ENCODE measurements at places on chromosomes 2 and 18.

DNA sequence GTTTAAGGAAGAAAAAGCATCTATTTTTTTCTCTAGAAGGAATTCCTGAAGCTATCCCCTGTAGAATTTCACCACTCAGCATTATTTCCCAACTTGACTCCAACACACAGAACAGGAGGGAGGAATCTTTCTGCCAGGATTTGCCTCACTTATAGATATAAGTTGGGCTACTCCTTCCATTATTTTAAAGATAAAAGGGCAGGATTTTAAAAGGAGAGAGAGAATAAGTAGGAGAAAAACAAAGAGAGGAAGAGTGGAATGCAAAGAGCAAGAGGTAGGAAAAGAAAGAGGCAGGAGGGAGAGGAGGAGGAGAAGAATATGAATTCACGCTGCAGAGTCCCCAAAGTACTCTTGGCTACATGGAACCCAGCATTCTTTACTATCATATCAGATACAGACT lies 182.5 kb downstream of the TCF4 start:
- DNase-seq = no peak

DNA sequence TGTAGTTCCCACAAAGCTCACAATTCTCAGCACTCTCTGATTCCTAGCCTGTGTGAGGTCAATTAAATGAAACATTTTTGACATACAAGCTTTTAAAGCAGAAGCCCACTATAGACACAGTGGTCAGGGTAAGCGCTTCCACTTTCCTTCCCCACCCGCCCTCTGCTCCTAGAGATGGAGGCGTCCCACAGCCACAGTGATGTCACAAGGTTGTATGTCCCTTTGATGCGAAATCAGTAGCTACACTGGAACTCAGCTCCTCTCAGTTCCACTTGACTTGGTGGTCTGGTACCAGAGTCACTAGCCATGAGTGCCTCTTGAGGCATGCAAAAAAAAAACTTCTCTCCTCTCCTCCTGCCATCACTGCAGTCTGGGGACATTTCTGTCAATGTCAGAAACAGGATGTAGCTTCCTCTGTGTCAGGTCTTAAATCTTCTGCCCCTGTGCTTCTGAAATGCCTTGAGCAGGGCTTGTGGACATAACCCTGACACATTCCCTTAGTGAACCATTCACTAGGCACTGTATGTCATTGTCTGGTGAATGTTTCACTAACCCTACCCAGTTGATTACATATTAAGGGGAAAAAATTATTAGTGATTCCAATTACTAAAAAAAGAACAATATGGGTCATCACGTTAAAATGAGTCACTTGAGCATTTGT lies 7.8 kb downstream of the SULT1C4 start:
- DNase-seq = no peak

DNA sequence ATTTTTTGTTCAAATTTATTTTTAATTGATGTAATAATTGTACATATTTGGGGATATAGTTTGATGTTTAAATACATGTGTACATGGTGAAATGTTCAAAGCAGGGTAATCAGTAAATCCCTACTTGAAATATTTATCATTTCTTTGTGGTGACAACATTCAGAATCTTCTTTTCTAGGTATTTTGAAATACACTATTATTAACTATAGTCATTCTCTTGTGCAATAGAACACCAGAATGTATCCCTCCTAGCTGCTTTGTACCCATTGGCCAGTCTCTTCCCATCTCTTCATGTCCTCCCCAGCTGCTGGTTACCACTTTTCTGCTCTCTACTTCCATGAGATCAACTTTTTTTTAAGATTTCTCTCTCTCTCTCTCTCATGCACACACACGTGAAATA lies 126.5 kb downstream of the ZNF407 start:
- no peak for DNase-seq

GRCh38 chr18:65206551-65207260 lies 544.1 kb upstream of the CDH7 start:
- no peak for DNase-seq

- no peak for DNase-seq
Observed at GRCh38 chr2:67311536-67311935, 85.6 kb upstream of the ETAA1 start.

DNA sequence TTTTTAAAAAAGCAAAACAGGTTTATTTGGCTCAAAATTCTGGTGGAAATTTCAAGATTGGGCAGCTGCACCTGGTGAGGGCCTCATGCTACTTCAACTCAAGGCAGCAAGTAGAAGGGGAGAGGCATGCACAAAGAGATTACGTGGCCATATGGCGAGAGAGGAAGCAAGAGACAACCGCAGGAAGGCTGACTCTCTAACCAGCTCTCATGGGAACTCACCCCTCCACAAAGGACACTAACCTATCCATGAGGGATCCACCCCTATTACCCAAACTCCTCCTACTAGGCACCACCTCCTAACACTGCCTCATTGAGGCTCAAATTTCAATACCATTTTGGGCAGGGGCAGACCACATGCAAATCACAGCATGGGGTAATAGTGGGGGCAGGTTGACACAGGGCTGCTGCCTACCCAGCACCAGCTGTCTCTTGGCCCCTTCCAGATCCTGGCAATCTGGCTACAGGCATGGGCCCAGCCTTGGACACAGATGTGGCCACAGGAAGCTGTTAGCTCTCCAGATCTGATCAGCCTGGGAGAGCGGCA lies 2.0 kb upstream of the CAPN10 start:
- DNase-seq = no peak

DNA sequence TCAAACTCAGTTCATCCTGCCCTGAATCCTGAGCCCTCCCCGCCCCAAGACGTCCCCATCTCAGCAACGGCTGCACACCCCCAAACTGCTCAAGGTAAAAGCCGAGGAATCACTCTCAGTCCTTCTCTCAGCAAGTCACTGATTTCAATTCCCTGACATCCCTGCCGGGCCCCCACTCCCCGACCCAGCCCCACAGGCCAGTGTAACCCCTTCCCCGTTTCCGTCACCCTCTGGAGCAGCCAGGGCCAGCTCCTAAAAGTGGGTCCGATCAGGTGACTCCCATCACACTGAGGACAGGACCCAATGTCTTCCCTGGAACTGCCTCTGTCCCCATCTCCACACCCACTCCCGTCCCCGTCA lies 20.5 kb downstream of the SNORC start:
- no peak for DNase-seq

DNA sequence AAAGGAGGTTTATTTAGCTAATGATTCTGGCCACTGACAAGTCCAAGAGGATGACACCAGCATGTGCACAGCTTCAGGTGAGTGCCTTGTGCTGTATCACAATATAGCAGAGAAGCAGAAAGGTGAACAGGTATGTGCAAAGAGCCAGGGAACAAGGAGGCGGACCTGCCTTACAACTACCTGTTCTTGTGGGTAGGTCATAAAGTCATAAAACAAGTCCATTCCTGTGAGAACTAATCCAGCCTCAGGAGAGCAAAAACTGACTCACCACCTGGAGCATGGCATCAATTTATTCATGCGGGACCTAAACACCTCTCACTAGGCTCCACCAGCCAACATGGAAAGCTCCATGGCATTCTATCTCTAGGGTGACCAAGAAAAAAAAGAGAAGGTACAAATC lies 234.2 kb downstream of the ASXL3 start:
- no peak for DNase-seq

- DNase-seq = no peak
Observed at GRCh38 chr2:99891428-99891780, 251.0 kb downstream of the AFF3 start.

DNA sequence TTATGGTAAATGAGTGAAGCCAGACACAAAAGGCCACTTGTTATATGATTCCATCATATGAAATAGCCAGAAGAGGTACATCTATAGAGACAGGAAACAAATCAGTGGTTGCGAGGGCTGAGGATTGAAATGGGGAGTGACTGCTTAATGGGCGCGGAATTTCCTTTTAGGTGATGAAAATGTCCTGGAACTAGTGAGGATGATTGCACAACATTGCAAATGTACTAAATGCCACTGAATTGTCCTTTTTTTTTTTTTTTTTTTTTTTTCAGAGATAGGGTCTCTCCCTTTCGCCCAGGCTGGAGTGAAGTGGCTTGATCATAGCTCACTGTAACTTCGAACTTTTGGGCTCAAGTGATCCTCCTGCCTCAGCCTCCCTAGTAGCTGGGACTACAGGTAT lies 15.3 kb upstream of the GAREM2 start:
- DNase-seq = no peak

GRCh38 chr2:75810611-75811330 lies 100.1 kb upstream of the GCFC2 start:
- DNase-seq = no peak

GRCh38 chr2:215729985-215730620 lies 283.2 kb downstream of the MREG start:
- DNase-seq = no peak

GRCh38 chr18:48889981-48890762 lies 60.6 kb downstream of the SMAD7 start:
- no peak for DNase-seq

GRCh38 chr18:65990944-65991708 lies 240.3 kb downstream of the CDH7 start:
- DNase-seq = no peak

DNA sequence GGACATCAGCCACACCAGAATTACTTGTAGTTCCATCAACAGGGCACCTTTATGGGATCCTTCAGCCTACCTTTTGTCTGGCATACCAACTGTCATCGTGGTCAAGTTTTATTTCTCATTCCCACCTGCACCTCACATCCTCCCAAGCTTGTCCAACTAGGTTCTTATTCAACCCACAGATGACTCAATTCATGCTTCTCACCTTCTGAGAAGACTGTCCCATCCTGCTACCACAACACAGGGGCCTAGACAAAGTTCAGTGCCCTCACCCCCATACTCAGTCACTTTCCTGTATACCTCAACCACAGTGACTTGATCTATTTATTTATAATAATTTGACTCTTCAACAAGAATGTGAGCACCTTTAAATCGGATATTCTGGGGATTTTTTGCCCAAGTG lies 114.4 kb upstream of the ACVR1C start:
- no peak for DNase-seq

GRCh38 chr2:142716463-142717242 lies 160.8 kb upstream of the KYNU start:
- no peak for DNase-seq

DNA sequence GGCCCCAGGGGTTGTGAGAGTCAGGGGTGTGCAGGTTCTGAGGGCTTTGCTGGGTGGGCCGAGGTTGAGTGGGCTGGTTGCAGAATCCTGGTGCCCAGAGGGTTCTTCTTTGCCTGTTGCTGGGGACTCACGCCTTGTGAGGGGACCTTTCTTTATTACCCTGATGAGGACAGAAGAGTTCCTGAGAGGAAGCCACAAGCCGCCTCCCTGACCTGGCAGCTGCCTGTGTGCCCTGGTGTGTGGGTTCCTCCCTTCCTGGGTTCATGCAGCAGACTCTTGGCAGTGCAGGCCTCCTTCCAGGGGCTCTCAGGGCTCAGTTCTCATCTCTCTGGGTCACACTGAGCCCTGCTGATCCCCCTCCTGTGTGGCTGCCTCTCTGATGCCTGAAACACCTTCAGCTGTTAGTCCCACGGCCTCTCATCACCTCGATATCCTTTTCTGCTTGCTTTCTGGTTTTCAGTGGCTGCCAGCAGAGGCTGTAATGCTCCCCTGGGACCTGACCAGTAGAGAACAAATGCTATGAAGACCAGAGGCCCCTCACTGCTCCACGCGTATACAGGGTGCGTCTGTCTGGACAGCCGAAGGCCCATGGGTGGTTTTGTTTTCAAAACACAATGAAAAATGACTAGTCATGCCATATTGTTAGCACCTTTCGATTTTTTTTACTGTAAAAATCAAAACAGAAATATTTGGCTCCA lies 191.3 kb downstream of the AGAP1 start:
- no peak for DNase-seq

- no peak for DNase-seq
Observed at GRCh38 chr2:72847534-72848315, 21.9 kb upstream of the EXOC6B start.

DNA sequence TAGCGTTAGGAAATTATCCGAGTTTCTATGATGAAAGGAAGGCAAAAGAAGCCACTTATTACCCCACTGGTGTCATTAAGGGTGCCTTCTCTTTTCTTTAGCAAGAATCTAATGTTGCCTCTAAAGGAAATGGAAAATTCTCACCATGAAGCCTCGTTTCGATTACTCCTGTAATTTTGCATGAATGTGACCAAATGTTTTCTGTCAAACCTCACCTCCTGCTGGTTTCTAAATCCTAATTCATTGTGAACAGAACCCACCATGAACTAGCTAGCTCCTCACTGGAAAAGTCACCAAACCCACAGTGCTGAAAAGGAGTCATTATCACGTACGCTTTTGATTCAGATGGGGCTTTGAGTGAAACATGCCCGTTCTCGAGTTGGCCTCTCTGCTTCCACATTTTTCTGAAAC lies 119.9 kb downstream of the COPS8 start:
- DNase-seq = no peak

DNA sequence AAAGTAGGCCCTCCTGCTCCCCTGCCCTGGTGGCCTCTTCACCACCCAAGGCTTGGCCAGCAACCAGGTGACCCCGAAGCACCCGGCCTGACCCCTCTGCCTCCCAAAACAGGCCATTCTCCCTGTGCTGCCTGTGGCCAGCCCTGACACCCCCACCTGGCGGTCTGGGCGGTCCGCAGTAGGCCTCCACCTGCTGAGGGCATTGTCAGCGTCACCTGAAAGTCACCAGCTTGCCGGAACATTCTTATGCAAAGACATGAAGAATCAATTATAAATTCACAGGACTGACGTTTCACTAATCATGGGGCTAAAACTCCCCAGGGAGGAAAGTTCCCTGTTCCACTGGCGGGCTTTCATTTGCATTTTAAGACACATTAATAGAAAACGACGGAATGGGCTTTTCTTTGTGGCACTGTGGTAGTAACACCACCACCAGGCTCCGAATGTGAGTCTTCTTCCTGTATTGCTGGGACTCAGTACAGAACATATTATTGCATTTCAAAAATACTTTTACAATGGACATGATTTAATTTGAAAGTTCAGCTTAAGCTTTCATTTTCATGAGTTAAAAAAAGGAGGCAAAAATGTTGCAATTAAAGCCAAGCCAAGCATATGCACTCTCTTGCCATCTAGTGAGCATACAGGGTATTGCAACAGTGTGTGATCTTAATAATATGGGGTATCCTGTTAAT lies 57.4 kb downstream of the ADI1 start:
- no peak for DNase-seq

GRCh38 chr2:37847792-37848191 lies 77.3 kb upstream of the RMDN2 start:
- DNase-seq = no peak

- DNase-seq = no peak
Observed at GRCh38 chr18:58789876-58790240, 74.8 kb upstream of the ZNF532 start.

GRCh38 chr2:160469621-160470204 lies 23.9 kb downstream of the RBMS1 start:
- DNase-seq = no peak

Data from stimulated activated CD8-positive, alpha-beta memory T cell treated with anti-CD3 and anti-CD28 coated beads, Interleukin-4, amount 100 ng/mL, for 1 hour (primary cell).